ENCODE measurements at places on chromosomes 2 and 18.

- no peak for DNase-seq
Measured at GRCh38 chr2:41784496-41784895, 263.3 kb upstream of the PKDCC start.

- no peak for DNase-seq
Measured at GRCh38 chr18:11994336-11994702, 13.0 kb downstream of the IMPA2 start.

DNA sequence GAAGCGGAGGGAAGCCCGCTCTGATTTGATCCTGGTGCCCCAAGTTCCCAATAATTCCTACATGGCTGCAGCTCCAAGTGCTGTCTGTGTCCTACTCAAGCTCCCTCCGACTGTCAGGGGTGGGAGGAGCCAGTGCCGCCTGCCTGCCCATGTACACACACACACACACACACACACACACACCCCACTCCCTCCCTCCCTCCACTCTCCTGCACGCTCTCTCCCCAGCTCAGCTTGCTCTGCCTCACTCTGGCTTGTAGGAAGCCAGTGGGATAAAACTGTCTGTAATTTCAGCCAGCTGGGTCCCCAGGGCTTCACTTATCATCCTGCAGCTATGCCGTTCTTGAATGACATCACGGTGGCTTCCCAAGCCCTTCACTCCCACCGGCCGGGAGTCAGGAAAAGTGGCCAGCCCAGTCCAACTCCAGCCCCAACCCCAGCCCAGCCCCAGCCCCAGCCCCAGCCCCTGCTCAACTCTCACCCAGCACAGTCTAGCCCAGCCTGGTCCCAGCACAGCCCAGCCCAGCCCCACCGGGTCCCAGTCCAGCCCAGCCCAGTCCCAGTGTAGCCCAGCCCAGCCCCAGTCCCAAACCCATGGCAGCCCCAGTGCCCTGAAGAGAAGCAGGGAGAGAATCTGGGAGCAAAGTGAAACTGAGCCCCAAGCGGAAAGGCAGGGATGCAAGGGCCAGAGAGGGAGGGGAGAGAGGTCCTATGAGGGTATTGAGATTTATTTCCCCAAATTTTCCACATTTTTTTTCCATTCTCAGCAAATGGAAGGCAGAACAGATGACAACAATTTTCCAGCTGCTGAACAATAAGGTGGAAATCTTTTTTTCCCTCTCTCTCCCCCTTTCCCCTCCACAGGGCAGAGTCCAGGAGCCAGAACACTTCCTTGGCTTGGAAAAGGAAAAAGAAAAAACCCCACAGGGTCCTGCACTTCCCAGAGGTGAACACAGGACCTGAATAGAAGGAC, 144.0 kb downstream of the TNS1 start:
- no peak for DNase-seq

DNA sequence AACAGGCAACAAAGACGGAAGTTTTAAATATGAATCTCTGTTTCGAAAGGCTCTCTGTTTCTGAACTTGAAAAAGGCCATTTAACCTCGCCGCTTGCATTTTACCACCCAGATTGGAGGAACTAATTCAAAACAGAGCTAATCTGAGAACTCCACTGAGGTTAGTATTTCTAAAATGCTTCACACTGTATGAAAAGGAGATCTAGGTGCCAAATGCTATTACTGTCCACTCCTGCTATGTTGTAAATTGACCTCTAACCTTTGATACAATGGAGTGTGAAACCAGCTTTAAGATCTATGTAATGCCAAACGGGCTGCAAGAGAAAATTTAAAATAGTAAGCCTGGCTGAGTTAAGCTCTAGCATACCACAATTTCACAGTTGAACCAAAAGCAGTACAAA, 364.5 kb downstream of the IRS1 start:
- no peak for DNase-seq
